ENCODE measurements at places on chromosomes 2 and 18.

- DNase-seq = no peak
Measured at GRCh38 chr2:43217228-43218154, 8.9 kb downstream of the ZFP36L2 start.

DNA sequence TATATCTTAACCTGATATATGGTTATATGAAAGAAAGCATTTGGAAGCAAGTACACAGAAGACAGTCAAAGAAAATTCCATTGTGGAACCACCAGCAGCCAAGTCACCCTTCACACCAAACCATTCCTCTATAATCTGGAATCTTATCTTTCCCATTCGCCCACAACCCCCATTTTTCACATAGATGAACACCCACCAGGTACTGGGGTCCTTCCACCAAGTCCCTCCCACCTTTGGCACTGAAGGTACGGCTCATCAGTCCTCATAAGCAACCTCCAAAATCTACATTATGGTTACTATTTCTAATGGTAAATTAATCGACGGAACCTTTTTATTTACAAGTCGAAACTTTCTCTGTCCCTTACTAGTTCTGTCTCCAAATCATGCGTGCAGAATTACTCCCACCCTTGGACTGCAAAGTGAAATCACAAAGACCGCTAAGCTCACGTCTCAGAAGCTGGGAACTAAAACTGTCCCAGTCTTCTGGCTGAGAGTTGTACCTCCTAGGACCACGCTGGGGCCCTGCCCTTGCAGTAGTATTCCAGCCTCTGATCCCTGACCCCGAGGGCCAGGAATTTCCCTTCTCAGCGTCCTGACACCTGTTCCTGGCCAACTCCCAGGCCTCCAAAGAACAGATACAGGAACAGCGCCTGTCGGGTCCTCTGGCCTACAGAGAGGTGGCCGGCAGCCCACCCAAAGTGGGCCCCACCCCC lies 702 bp downstream of the OLA1 start:
- no peak for DNase-seq

DNA sequence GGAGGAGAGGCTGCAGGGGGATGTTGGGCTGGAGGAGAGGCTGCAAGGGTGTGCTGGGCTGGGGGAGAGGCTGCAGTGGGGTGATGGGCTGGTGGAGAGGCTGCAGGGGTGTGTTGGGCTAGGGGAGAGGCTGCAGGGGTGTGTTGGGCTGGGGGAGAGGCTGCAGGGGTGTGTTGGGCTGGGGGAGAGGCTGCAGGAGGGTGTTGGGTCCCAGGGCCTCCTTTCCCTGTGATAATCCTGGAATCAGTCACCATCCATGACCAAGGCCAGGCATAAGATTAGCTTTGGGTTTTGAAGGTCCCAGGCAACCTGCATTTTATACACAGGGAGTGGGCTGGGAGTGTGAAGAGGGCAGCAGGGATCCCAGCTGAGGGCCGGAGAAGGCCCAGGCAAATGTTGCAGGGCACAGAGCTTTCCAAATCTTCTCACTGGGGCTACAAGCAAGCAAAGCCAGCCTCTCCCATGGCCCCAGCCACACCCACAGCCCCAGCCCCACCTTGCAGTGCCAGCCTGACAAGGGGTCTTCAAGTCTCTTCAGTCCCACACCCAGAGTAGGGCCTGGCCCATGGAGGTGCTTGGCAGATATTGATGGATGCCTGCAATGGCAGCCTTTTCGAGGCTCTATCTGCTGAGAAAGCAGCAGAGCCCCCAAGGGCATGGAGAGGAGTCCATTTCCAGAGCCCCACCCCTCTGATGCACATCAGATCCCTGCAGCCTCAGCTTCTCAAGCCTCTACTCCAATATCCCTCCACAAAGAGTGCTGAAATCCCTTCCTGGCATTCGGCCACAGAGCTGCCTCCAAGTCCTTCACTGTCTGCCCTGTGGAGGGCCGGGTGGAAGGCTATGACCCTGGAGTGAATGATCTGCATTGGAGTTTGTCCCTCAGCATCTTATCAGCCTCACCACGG lies 50.3 kb upstream of the GLI2 start:
- DNase-seq = no peak

GRCh38 chr2:25567406-25567805 lies 106.0 kb downstream of the DTNB start:
- no peak for DNase-seq

- no peak for DNase-seq
Measured at GRCh38 chr2:117127680-117128079, 686.8 kb upstream of the DDX18 start.

- DNase-seq = no peak
Measured at GRCh38 chr2:205701509-205701908, 19.2 kb downstream of the NRP2 start.

DNA sequence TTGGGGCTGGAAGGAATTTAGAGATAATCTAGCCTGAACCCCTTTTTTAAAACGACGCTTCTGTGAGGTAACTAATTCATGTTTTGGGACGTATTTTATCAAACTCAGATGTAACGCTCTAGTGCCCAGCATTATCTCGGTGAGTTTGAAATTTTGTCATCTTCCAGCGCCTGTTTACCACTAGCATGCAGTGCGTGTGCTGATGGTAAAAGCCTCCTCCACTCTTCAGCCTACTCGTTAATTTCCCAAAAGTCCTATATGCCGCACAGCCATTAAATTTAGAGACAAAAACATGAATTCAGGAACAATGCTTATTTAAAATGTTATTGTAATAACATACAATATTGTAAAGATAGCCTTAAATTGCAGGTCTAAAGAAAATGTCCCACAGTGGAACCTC lies 2.8 kb downstream of the ZCCHC2 start:
- DNase-seq = no peak

DNA sequence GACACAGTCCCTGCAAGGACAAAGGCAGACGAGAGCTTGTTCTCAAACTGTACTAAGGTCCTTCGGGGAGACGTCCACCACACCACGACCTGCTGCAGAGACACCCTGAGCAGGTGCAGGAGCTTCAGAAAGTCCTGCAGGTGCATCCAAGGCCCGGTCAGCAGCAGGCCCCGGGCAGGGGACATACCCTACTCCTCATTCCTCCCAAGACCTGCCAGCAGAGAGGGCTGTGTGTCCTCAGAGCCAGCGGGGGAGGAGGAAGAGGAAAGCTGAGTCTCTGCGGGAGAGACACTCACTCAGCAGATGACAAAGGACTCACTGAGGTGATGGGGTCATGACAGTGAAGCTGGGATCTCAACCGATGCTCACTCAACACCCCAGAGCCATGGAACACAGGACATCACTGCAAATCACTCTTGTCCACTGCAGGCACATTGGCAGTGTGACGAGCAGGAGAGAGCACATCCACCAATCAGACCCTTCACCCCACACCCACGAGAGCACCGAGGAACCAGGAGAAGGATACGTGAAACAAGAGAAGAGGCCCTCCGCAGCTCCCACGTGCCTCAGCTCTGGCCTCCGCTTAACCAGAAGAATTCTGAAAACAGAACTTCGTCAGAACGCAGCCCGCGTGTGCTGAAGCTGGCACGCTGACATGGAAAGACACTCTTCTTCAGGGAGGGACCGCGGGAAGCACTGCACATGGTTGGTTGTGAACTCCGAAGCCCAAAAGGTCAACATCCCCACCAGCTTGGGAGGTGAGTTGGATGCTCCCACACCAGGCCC lies 9.3 kb downstream of the HDAC4 start:
- no peak for DNase-seq

GRCh38 chr2:38771632-38772031 lies 6.4 kb upstream of the GEMIN6 start:
- no peak for DNase-seq

GRCh38 chr2:154452906-154453493 lies 245.5 kb upstream of the KCNJ3 start:
- no peak for DNase-seq

DNA sequence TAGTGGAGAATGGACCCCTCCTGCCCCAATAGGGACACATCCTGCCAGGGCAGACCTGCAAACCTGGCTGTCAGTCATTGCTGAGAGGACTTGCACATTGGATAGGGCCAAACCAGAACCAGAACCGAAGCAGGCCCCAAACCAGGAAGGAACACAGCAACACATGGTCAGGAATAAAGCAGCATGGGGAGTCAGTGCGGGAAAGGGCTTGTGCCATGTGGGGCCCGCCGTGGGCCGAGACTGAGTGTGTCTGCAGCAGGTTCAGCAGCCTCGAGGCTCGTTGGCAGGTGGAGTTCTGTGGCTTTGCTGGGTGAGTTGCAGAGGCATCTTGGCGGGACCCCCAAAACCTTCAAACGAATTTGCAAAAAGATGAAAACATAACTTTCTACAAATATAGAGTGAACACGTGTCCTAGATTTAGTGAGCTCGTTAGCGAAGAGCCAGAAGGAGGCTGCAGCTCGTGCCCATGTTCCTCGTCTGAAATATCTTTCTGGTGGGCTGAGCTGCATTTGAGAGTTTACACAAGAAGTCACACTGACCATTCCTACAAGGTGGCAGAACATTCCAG lies 44.9 kb upstream of the LDLRAD4 start:
- no peak for DNase-seq

DNA sequence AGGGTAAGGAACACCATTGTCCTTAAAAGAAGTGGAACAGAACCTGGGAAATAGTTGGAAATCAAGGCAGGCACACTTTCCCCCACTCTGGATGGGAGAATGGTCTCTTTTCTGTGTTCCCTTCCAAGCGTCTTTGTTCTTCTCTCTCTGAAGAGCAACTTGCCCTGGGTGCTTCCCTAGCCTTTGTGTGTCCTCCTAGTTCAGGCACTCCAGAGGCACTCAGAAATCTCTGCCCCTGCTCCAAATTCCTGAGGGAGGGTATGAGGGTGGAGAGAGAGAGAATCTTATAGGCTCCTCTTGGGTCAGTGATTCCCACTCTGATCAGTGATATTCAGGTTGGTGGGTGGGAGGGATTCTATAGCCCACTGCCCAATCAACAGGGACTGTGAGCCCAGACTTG lies 8.8 kb upstream of the SIX2 start:
- no peak for DNase-seq

- no peak for DNase-seq
Measured at GRCh38 chr2:234977228-234977679, 25.4 kb downstream of the SH3BP4 start.

DNA sequence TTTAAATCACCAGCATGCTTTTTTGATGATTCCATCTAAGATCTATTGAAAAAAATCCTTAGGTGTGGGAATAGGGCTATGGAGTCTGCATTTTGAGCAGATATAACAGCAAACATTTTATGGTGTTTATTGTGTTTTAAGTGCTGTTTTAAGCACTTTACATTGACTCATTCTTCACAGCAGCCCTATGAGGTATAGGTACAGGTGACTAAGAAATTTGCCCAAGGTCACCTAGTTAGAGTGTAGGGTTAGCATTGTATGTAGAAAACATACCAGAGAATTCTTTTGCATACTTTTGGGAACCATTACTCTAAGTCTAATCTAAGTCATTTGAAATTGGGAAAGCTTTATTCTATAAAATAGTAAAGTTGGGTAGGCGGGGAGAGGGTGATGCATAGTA lies 31.3 kb downstream of the PPM1B start:
- no peak for DNase-seq

GRCh38 chr2:68834737-68835376 lies 36.3 kb downstream of the BMP10 start:
- DNase-seq = no peak

GRCh38 chr2:62501794-62502500 lies 4.0 kb downstream of the TMEM17 start:
- no peak for DNase-seq

DNA sequence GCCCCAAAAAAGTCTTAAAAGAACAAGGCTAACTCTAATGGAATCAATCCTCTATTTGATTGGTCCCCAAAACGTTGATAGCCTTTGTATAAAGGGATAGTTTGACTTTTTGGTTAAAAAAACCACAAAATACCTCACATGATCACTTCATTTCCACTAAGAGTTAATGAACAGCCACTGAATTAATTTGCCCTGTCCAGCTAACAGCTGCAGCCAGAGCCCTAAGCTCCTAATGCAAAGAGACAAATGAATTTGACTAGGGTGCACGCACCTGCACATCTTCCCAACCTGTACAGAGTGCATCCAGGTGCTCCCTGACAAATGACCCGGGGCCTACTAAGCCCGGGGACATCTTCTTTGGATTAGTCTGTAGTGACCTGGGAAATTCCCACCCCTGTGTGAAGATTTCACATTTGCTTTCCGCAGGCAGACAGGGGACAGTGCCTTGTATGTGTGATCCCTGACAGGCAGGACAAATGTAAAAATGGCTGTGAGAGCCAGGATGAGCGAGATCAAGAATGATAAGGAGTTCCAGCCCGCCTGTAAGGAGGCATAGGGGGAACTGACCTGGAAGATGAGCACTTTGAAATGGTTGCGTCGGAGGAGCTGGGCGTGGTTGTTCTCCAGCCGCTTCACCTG lies 893 bp downstream of the CAVIN2 start:
- no peak for DNase-seq

Measured in stimulated activated CD8-positive, alpha-beta memory T cell treated with anti-CD3 and anti-CD28 coated beads, Interleukin-7, amount 100 ng/mL, for 24 hours (primary cell).